ENCODE measurements at places on chromosomes 2 and 18. TPM values are rescaled to one million over a fixed set of nuclear protein-coding genes. Genes with fewer than 3 reads are reported as not detected.

The BZW1 gene
- total RNA-seq = 240 TPM

The FEV gene
- total RNA-seq = 4.8 TPM

The KIF5C gene
- total RNA-seq = 1.4 TPM

The BCL11A gene
- total RNA-seq = 29.0 TPM

The C1GALT1C1L gene
- total RNA-seq = not detected

The SERPINB8 gene
- 37.8 TPM for total RNA-seq

The ASXL3 gene
- total RNA-seq = 1.3 TPM

The SLC30A3 gene
- total RNA-seq = not detected

The DCC gene
- total RNA-seq = 0.18 TPM

The CUL3 gene
- 87.2 TPM for total RNA-seq

The KLHL41 gene
- 0.25 TPM for total RNA-seq

The ADCYAP1 gene
- total RNA-seq = 0.21 TPM

The ANKRD29 gene
- 2.5 TPM for total RNA-seq

The CFAP210 gene
- total RNA-seq = not detected

The MSTN gene
- 0.17 TPM for total RNA-seq

The CAVIN2 gene
- total RNA-seq = 9.6 TPM

The MBD1 gene
- total RNA-seq = 66.4 TPM

The ROCK1 gene
- total RNA-seq = 35.8 TPM

The INHA gene
- total RNA-seq = not detected

The RAX gene
- not detected for total RNA-seq

The SPRED2 gene
- 57.0 TPM for total RNA-seq

The PRADC1 gene
- total RNA-seq = 40.2 TPM

The MAL gene
- 1.6 TPM for total RNA-seq

The SCN9A gene
- total RNA-seq = 13.4 TPM

The INPP5D gene
- 6.6 TPM for total RNA-seq

The SERPINB7 gene
- total RNA-seq = 0.22 TPM

The CROCC2 gene
- total RNA-seq = 0.06 TPM

The ANKRD62 gene
- 0.73 TPM for total RNA-seq

The CAD gene
- 23.7 TPM for total RNA-seq

The LOXHD1 gene
- total RNA-seq = 0.15 TPM

The LHCGR gene
- total RNA-seq = not detected

The METTL4 gene
- 9.1 TPM for total RNA-seq

The CLEC4F gene
- 0.11 TPM for total RNA-seq

The ABCB11 gene
- total RNA-seq = 4.1 TPM

The TMEM169 gene
- total RNA-seq = 0.37 TPM

The RAMP1 gene
- 24.8 TPM for total RNA-seq

The PKDCC gene
- total RNA-seq = 68.5 TPM

The C2orf15 gene
- total RNA-seq = 3.3 TPM

The NEU2 gene
- total RNA-seq = not detected

The TMEM178A gene
- 1.6 TPM for total RNA-seq

The HNMT gene
- total RNA-seq = 78.2 TPM

The ABCG5 gene
- 0.14 TPM for total RNA-seq

The APLF gene
- total RNA-seq = 1.3 TPM

The TGFA gene
- total RNA-seq = 30.8 TPM

The TSPYL6 gene
- not detected for total RNA-seq

The BMP10 gene
- not detected for total RNA-seq

The ALPP gene
- total RNA-seq = not detected

The IL36B gene
- not detected for total RNA-seq

The SNTG2 gene
- total RNA-seq = 1.2 TPM

The CABYR gene
- total RNA-seq = 0.79 TPM

The GKN1 gene
- total RNA-seq = not detected

The CD8A gene
- 3.2 TPM for total RNA-seq

The LYPD6 gene
- total RNA-seq = 3.5 TPM

The ATP8B1 gene
- 387 TPM for total RNA-seq

The TEKT4 gene
- not detected for total RNA-seq

Measured in left colon (tissue), 2 donors.